NCI-H526 treated with DMSO at 0.1 percent for 48 hours (cell line): ENCODE measurements at places on chromosomes 2 and 18.

GRCh38 chr2:54968561-54969218 is 81.6 kb downstream of the RTN4 start:
- no peak for DNase-seq

- no peak for DNase-seq
Measured at GRCh38 chr2:69641887-69642708, 1.4 kb downstream of the AAK1 start.

DNA sequence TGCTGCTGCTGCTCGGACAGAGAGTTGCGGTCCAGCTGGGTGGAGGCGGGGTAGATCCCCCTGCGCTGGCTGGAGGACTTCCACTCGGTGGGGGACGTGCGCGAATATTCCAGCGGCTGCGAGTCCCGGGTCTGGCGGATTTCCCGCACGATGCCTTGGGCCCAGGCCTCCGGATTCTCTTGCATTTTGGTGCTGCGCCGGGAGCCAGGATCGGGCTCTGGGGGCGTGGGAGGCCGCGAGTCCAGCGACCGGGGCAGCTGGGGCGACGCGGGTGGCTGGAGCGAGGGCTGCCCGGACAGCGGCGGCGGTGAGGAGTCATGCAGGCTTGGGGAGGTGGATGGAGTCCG is 4.8 kb downstream of the NT5C1B start:
- no peak for DNase-seq

DNA sequence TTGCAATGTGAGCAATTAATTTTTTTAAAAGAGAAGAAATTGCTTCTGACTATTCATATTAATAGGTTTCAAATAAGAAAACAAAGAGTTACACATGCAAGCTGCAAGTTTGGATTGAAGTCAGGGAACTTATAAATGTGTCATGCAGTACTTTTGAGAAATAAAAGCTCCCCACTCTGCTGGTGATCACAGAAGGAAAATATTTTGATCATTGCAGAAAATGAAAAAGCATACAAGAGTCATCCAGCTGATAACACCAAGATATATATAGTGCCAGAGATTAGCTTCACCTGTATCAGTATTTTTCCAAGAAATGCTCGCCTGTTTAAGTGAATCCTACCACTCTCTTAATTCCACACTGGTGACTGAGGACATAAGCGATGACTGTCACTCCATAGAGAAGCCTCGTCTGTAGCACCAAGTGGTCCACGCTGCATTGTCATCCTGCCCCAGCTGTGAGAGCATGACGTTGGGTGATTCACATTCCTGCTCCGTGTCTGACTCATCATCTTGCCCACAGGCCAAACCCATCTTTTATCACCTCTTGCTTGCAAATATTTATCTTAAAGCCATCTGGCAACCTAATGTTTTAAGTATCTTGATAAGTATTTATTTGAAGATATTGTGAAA is 178.0 kb downstream of the ASXL3 start:
- no peak for DNase-seq

DNA sequence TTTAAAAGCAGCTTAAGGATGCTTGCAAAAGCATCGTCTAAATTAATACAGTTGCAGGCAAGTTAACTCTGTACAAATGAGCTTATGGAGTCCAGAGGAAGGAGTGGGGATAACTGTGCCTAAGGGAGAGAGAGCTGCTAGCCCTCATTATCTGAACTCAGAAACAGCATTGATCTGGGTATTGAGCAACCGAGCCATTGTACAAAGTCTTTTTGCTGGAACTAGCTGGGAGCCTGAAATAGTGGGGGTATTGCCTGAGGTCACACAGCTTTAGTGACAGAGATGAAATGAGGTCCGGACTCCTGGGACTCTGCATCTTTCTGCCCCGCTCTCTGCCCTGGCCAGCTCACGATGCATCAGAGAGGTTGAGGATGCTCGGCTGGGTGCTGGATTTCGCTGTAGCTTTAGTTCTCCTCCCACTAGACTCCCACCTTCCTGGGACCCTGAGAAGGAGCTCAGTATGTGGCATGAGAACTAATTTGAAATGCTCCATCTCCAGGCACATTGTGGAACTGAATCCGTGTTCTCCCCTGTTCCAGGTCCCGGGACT is 67.5 kb upstream of the ATG16L1 start:
- DNase-seq, result no peak

DNA sequence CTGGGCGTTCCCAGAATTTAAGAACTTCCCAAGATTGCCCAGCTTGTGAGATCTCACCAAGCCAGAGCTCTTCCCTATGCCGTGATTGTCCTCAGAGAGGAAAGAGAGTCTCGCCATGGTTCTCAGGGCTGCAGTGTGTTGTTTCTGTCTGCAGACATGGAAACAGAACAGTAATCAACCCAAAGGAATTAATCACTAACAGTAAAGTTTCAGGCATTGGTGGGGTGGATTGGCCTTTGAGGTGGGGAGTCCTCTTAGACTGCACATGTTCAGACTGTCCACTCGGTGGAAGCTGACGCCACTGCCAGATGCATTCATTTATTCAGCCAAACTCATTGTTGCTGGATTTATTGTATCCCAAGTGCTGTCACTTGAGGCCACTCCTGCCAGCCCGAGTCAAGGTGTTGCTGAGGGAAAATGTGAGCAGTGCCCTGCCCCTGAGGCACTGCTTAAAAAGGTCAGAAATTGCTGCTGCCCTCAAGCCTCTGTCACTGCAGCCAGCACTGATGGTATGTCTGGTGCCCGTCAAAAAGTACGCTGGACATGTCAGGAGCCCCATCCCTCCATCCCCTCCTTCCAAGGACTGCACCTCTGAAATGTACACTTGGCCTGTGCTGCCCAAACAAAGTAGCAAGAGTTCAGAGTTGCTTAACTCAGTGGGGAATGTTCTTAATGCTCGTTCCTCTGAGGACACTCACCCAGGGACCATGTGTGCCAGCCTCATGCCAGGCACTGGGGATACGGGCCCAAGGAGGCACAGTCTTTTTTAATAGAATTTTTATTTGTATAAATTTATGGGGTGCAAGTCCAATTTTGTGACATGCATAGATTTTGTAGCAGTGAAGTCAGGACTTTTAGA is 201.0 kb downstream of the GLI2 start:
- no peak for DNase-seq

DNA sequence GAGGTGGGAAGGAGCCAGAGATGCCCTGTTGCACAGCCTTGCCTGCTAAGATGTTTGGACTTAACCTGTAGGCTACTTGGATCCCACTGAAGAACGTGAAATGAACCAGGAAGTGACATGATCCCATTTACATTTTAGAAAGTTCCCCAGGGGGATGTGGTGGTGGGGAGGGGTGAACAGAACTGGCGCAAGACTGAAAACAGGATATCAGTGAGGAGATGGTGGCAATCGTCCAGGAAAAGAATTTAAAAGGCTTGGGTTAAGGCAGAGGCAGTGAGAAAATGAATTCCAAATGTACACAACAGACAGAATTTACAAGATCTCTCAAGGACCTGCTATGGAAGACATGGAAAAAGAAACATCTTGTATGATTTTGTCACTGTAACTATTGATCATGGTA is 42.3 kb downstream of the SULT1C2 start:
- no peak for DNase-seq

DNA sequence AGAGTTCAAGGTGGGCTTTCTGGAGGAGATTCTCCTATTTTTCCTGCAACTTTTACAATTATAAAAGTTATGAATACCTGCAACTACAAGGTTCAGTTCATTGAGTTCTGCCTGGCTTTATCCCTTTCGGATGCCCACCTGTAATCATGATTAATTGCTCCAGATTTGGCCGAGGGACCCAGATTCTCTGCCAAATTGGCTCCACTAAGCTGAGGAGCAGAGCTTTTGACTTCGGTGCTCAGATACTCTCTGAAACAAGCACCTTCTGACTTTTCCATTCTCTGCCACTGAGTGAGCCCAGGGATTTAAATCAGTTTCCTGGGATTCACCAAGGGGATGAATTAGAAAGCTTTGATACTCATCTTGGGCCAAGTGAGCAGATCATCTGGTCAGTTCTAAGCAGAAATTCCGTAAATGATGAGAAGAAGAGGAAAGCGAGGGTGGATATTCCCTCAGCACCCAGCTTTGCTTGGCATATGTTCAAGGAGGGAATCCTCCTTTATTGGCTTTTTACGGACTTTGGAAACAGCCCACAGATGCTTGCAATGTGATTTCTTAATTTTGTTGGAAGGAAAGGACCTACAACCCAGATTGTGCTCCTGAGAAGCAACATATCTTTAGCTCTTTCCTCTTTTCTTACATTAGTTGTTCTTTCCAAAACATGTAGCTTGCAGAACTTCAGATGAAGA is 179.2 kb downstream of the SETBP1 start:
- no peak for DNase-seq

- no peak for DNase-seq
Measured at GRCh38 chr18:48752478-48752877, 198.3 kb downstream of the SMAD7 start.

GRCh38 chr2:12303181-12304030 is 413.3 kb upstream of the TRIB2 start:
- DNase-seq, result no peak

DNA sequence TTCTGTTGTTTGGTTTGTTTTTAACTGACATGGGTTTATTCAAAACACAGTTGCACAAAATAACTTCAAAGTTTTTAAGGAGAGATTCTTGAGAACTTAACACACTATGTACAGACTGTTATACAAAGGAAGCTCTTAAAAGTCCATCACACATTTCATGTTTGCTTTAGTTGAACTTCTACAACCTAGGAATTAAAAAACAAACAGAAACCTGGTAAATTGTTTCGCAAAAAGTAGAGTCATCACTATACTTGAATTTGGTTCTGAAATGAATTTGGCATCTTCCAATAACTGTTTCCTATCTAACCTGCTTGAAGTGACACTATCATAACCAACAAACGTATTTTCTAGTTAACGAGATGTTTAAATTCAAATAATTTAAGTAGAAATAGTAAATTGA is 21.8 kb downstream of the TRIP12 start:
- DNase-seq, result no peak
